Bone marrow (tissue), 2 donors: ENCODE measurements at places on chromosomes 2 and 18.

DNA sequence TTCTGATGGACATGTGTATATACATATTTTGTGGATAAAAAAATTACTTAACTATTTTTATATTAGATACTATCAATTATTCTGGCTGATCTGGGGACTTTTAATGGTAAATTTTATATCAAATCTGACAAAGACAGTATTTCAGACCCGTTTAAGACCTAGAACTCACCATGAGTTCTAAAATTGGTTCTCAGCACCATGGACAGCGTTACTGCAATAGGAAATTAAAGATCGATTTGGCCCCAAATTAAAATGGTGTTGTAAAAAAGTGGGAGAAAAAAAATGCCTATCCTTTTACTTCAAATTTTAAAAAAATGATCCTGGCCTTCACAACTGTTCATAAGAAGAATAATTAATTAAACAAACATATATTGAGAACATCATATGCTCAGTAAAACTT is 919 bp upstream of the SCN2A start:
- no peak for DNase-seq

DNA sequence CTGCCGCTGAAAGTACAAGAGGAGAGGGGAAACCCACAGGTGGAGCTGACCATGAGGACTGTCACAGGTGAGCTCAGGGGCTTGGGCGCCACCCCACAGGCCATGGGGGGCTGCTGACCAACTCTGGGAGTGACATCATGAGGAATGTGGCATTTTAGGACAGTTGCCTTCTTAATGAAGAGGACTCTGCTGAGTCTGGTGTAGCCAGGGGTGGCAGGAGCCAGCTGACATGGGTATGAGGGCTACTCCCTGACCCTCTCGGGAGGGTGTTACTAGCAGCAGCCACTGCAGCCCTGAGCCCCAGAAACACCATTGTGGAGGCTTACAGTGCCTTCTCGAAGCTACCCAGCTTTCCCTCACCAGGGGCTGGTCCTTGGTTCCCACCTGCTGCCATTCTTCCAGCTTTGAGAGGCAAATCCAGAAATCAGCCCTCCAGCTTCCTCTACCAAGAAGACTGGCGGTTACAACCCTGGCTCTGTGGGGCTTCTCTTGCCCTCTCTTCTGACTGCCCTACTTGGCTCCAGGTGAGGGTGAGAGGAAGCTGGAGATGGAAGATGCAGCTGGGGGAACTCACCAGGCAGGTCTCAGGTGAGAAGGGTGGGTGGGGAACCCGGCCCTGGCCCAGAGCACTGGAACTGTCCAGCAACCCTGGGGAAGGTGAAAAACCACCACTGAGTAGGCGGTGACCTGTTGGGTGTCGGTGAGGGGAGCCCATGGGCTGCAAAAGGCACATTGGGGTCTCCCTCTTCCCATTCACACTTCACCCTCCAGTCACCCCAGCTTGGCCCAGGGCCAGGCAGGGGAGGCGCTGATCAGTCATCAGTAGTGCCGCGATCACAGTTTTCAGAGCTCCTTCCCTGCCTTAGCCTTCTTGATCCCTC is 98.5 kb downstream of the MCFD2 start:
- DNase-seq, result no peak

GRCh38 chr2:226057914-226058313 is 658.4 kb downstream of the NYAP2 start:
- DNase-seq, result no peak

- no peak for DNase-seq
Measured at GRCh38 chr2:109355192-109355843, 226.3 kb downstream of the SH3RF3 start.

DNA sequence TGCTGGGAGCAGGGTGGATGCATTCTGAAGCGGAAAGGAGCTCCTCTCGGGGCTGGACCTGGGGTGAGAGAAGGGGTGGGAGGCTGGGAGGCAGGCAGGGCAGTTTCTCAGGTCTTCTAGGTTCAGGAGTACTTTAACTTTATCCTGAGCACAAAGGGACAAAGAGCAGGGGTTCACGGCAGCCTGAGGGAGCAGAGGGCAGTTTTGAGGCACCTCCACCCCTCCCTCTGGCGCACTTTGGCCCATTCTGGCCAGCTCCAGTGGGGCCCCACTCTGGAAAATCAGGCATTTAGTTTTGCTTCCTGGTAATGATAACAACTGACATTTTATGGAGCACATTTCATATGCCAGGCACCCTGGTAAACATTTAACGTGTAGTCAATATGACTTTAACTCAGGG is 14.3 kb downstream of the B3GNT7 start:
- no peak for DNase-seq
